Upper lobe of left lung (tissue), 6 donors: ENCODE measurements at places on chromosomes 12 and 14.
A peak's percentile ranks its signal among the peaks of the same experiment; 100 is the strongest.

DNA sequence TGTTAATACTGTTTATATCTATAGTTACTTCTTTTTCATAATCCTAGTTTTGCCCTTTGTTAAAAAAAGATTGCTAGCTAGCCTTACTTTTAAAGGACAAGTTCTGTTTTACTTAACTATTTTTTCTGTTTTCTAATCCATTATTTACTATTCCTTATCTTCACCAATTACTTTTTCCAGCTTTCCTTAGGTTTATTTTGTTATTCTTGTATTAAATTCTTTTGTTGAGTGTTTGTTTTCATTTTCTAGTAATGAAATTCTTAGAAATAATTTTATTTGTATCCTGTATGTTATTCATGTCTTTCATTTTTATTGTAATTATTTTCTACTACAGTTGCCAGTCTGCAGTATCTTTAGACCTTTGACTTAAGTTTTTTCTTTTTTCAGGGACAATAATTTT, 45.7 kb upstream of the GXYLT1 start:
- DNase-seq = no peak

DNA sequence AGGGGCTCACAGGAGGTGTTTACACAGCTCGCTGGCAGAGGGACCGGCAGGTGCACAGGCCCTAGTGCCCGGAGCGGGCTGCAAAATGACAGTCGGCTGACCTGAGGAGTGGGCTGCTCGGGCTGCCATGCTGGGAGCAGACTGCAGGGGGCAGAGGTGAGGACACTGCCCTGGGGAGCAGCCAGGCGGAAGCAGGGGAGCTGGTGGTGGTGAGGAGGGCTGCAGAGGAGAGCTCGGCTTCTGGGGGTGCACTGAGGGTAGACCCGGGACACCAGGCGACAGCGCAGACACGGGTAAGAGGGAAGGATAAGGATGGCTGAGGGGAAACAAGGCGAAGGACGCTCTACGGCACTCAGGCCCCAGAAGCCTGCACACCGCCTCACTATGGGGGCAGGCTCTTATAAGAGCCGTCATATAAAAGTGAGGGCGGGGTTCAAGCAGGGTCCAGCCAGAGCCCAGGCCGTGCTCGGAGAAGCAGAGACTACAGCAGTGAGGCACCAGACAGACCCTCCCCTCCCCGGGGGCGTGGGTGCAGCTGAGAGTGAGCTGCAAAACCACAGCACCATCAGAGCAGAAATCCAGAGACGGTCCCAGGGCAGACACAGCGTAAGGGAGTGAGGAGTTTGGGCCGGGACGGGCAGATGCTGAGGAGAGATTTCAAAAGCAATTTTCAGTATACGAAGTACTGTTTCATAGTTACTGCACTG, 62.5 kb downstream of the CCDC88C start:
- DNase-seq = no peak

GRCh38 chr12:97555547-97556187, 93.1 kb downstream of the RMST start:
- DNase-seq = no peak

DNA sequence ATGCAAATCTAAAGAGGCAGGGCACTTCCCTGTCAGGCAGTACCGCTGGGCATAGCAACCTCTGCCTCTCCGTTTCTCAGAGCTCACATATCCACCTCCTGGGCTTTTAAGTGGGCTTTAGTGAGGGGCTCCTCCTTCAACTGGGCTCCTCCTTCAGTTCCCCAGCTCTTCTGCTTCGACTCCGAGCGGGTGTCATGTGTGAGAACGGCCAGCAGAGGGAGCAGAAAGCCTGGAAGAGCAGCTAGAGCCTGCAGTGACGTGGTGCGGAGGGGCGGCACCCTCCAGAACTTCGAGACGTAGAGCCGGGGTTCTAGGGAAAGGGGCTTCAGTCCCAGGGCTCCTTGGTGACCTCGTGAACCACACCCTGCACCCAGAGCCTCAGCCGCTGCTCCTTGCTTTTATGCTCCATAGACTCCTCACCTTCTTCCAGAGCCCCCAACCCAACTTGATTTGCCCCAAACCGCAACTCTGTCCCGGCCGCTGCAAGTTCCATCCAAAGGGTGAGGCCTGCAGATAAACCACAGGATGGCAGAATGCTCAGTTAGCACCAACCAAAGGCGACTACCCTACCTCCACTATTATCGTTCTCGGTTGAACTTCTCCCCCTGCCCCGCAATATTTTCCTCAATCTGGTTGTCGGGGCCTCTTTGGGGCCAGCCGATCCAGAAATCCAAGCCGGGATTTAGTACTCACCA, 383 bp upstream of the GLI1 start:
- DNase-seq = peak; percentile 90

- no peak for DNase-seq
These were observed 172.4 kb upstream of the PWP1 start for GRCh38 chr12:107513184-107513583.

- no peak for DNase-seq
These were observed 19.0 kb upstream of the CLEC4E start for GRCh38 chr12:8559676-8560075.

- no peak for DNase-seq
These were observed 113.0 kb downstream of the ZFP36L1 start for GRCh38 chr14:68679746-68680467.

- no peak for DNase-seq
These were observed 29.4 kb downstream of the PLEKHA5 start for GRCh38 chr12:19158923-19159322.

- no peak for DNase-seq
These were observed 2.4 kb downstream of the MYBPC1 start for GRCh38 chr12:101597164-101597563.

DNA sequence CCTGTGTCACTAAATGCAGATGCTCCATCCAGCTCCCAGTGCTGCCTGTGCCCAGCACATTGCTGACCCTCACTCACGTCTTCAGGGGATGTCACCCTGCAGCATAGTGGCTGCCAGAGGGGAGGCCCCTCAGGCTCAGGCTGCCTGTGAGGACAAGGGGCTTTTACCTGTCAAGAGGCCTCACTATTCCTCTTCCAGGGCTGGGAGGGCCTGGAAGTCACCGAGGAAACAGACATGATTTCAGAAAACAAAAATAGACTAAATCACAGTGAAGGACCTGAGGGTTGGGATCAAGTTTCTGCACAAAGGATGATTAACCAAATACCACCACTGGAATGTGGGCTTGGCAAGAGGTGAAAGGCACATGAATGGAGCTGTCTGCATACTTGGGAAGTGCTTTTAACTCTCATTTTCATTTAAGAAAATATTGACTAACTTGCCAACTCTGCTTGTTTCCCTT, 1202.3 kb downstream of the BCL11B start:
- peak; percentile 24 for DNase-seq
